ENCODE measurements at places on chromosomes 11 and 22. TPM values are rescaled to one million over a fixed set of nuclear protein-coding genes. Genes with fewer than 3 reads are reported as not detected.

The MICAL2 gene
- total RNA-seq = 252 TPM

The SCUBE2 gene
- total RNA-seq = 0.76 TPM

The KCNK4 gene
- not detected for total RNA-seq

The SHISAL1 gene
- 0.97 TPM for total RNA-seq

The LMNTD2 gene
- 3.3 TPM for total RNA-seq
